Adipocyte (in vitro differentiated cells): ENCODE measurements at places on chromosomes 4 and X.

DNA sequence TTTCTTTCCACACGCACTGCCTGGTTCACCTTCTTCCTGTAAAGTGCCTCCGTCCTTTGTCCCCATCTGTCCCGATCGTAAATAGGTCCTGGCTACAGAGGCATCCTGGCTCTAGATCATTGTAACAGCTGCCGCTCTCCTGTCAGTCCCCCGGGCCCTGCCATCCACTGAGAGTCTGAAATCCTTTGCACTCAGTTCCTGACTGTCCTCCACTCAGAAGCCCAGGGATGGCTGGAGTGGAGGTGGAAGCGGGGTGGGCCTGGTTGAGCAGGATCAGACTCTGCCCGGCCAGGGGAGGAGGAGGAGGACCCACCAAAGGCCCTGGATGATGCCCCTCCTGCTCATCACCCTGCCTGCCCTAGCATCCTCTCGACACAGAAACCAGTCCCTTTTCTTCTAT is 29.8 kb downstream of the PIGG start:
- no peak for DNase-seq

DNA sequence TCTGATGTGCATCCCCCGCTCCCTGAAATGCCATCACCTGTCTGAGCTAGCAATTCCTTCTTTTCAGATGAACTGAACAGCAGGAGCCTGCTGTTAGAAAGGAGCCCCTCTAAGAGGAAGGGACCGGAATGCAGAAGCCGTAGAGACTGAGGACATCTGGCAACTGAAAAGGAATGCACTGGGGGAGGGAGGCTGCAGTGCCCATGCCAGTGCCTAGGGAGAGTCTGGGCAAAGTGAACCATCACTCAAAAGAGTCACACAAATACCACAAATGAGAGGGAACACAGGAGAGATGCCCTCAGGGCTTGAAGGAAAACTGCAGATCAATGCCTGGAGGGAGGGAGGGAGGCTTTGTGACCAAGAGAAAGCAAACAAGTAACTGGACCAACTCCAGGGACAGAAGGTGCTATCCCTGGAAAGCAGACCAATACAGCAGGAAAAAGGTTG is 93.9 kb upstream of the CBR4 start:
- peak; percentile 60 for DNase-seq

- DNase-seq, result no peak
Observed at GRCh38 chr4:85738721-85739120, 263.8 kb downstream of the ARHGAP24 start.

GRCh38 chrX:43717161-43717560 is 61.1 kb downstream of the MAOA start:
- DNase-seq, result no peak

- no peak for DNase-seq
Observed at GRCh38 chrX:115901241-115901640, 269.3 kb upstream of the AGTR2 start.
